ENCODE measurements at places on chromosomes 11 and 22.

DNA sequence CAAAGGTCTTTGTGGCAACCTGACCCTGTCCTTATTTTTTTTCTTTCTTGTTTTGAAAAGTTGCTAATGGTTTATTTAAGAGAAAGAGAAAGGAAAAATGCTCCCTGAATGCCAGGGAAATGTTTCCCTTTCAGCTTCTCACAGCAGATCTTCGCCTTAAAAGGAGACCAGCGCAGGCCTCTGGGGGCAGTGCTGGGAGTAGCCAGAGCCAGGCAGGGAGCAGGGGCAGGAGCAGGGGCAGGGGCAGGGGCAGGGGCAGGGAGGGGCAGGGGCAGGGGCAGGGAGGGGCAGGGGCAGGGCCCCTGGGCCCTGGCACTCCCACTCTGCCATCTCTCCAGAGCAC lies 5.1 kb downstream of the MOB2 start:
- DNase-seq: no peak

- no peak for DNase-seq
These were observed 1.2 kb downstream of the AIP start for GRCh38 chr11:67483831-67484665.

GRCh38 chr22:38412435-38413084 lies 42.4 kb downstream of the KCNJ4 start:
- peak; percentile 36 for DNase-seq

DNA sequence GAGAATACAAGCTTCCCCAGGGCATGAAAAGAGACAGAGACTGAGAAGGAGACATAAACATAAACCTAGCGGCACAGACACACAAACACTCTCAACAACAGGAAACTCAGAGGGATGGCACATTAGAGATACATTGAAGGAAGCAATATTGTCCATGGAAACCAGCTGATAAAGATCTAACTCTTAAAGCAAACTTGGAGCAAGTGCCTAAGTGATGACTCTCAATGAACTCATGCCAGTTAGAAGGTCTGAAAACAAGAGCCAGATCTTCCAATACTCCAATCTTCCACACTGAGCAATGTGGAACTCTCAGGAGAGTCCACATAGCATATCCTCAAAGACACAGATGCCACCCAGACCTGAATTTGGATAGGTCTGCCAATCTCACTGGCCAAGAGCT lies 168.8 kb upstream of the ISX start:
- no peak for DNase-seq

- DNase-seq: no peak
These were observed 59.5 kb downstream of the SMIM38 start for GRCh38 chr11:69215216-69215615.

- DNase-seq: no peak
These were observed 418.3 kb downstream of the TBC1D22A start for GRCh38 chr22:47180796-47181195.

DNA sequence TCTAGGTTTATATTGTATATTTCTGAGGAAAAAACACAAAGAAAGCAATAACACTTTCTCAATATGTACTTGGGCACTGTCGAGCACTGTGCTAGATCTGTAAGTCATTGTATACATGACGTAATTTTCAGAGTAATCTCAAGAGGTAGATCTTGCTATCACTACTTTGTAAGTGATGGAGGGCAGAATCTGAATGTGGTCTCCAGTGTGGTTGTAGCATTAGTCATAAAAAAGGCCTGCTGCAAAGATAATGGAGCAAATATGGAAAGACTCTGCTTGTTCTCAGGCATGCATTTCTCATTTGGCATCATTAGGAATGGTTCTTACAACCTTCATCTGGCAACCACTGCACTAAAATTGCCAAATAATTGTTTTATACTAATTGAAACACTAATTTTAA lies 419.8 kb upstream of the CCDC179 start:
- no peak for DNase-seq

DNA sequence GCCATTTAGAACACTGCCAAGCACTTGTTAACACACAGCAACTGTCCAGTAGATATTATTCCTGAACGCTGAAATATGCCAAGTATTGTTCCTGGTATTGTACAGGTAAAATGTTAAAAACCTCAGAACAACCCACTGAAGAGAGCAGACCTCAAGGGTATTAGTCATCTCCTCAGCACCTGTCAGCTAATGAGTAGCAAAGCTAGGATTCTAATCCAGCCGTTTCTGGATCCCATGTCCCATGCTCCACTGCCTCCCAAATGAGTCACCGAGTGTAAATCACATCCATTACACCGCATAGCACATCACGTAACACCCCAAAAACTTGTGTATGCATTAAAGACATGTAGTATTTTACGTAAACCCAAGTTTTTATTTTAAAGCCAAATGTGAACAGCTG lies 705.4 kb upstream of the TENM4 start:
- DNase-seq: no peak

All from suppressor macrophage treated with lipopolysaccharide for 4 hours (primary cell).